Liver (tissue), 10 donors: ENCODE measurements at places on chromosomes 13 and 19.

DNA sequence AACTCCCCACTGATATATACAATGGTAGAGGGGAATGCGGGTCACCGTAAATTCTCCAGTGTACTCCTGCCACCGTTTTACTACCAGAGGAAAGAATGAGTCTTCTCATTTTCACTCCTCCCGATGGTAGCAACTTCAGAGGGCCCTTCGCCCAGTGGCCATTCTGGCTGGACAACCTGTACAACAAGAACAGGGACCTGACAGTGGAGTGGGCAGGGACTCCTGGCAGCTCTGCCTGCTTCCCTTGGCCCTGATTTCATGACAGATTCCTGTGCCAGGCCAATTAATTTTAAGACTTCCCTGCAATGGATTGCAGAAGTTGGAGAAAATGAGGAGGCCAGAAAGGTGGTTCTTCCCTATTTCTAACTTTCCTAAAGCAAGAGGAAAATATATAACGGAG, 148.9 kb downstream of the GPC6 start:
- H3K4me3 ChIP-seq: no peak overlapping the region
- H3K36me3 ChIP-seq: no peaks in the 10 kb centered on the region
- H3K27me3 ChIP-seq: no peaks in the 10 kb centered on the region

DNA sequence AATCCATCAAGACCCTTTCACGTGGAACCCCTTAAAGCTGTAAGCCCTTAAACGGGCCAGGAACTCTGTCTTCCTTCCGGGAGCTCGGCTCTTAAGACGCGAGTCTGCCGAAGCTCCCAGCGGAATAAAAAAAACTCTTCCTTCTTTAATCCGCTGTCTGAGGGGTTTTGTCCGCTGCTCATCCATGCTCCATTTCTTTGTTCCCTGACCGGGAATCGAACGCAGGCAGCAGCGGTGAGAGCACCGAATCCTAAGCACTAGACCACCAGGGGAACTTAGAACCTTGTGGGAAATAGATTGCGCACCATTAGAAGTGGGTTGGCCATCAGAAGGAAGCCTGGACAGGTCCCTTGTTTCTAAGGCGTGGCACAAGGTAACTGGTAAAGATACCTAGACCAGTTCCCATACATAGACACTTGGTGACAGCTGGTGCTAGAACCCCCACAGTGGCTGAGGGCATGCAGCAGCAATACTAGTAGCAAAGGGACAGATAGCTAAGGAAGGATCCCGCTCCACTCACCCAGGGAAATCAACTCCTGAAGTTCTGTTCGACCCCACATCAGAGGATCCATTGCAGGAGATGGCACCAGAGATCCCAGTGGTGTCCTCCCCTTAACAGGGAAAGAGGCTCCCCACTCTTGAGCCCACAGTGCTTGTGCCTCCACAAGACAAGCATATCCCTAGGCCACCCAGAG, 1.5 kb upstream of the RGCC start:
- DNase-seq: no peak
- H3K4me3 ChIP-seq: no peak overlapping the region
- no peak overlapping the region for H3K27ac ChIP-seq
- no peaks in the 10 kb centered on the region for H3K36me3 ChIP-seq
- H3K27me3 ChIP-seq: no peaks in the 10 kb centered on the region

GRCh38 chr13:33571618-33572017, 246.3 kb upstream of the RFC3 start:
- H3K27ac ChIP-seq: no peak overlapping the region
- H3K27me3 ChIP-seq: no peaks in the 10 kb centered on the region
- no peak for DNase-seq
- H3K4me3 ChIP-seq: no peak overlapping the region

- H3K4me1 ChIP-seq: peaks cover 14% of the 10 kb centered on the region
- no peaks in the 10 kb centered on the region for H3K27me3 ChIP-seq
- H3K4me3 ChIP-seq: no peak overlapping the region
- no peak overlapping the region for H3K27ac ChIP-seq
- no peak for DNase-seq
These were observed 465.6 kb downstream of the ITGBL1 start for GRCh38 chr13:101917833-101918661.

DNA sequence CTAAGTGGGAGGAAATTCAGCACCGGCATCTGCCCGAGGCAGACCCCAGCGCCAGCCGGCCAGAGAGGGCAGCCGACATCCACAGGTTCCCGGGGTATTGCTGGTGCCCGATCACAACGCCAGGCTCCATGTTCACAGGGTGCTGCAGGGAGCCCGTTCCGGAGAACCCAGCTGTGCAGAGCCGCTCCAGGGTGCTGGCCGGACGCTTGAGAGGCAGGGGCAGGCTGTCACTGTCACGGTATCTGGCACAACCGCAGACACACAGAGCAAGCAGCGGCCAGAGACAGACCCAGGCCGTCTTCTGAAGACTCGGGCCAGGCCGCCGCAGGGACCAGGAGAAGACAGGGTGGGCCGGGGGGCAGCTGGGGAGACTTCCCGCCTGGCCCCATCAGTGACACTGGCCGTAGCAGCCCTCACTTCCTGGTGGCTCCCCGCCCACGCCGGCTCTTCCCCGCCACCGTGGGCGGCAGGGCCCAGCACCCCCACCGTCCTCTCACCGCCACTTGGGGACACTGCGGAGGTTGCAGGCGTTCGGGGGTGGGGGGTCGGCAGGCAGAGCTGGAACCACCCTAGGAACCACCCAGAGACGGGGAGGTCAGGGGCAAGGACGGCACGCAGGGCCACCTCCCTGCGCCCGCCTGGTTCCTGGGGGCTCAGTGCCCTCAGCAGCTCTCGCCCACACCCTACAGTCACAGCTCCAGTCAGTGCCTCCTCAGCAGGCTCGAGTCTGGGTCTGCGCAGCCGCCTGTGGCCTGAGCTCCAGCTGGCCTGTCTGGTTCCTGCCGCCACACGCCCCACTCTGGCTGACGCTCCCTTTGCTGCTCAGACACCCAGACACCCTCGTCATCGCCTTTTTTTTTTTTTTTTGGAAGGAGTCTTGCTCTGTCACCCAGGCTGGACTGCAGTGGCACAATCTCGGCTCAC, 3.8 kb downstream of the RNF126 start:
- DNase-seq: no peak
- peaks cover 62% of the 10 kb centered on the region for H3K4me1 ChIP-seq
- H3K27ac ChIP-seq: peak overlapping the region; percentile 89
- no peaks in the 10 kb centered on the region for H3K36me3 ChIP-seq
- H3K4me3 ChIP-seq: peak overlapping the region; percentile 16

DNA sequence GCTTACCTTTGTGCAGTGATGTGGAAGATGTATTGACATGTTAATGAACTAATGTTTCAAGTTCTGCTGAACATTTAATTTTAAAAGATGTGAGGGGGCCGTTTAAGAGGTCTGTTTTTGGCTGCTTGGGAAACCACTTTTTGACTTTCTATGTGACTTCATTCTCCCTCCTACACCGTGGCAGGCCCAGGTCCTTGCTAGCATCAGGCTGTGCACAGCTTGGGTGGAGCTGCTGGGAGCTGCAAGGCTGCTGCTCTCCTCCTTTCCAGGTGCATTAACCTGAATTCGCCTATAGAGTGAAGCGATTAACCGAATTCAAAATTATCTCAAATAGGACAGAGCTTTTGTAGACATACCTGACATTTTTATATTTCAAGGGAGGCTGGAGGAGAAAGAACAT, 249.1 kb downstream of the FGF14 start:
- no peak overlapping the region for H3K27ac ChIP-seq
- DNase-seq: no peak
- H3K27me3 ChIP-seq: no peaks in the 10 kb centered on the region
- no peaks in the 10 kb centered on the region for H3K4me1 ChIP-seq

DNA sequence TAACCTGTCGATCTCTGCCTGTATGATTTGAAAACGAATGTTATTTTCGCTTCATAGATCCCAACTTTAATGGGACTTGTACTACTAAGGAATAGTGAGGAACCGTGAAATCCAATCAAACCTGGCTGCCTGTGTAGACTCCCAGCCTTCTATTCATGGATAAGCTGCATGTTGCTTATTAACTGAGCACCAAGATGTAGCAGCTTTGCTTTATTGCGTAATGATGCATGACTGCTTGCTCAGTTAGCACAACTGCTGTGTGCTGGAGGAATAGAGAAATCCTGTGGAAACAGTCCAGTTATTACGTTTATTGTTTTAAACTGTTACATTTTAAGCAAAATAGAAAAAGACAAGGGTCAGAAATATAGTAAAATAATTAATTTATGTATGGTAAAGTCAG, 108.2 kb downstream of the SHISA2 start:
- H3K27ac ChIP-seq: no peak overlapping the region
- H3K27me3 ChIP-seq: no peaks in the 10 kb centered on the region
- H3K4me1 ChIP-seq: no peaks in the 10 kb centered on the region
- H3K36me3 ChIP-seq: no peaks in the 10 kb centered on the region

DNA sequence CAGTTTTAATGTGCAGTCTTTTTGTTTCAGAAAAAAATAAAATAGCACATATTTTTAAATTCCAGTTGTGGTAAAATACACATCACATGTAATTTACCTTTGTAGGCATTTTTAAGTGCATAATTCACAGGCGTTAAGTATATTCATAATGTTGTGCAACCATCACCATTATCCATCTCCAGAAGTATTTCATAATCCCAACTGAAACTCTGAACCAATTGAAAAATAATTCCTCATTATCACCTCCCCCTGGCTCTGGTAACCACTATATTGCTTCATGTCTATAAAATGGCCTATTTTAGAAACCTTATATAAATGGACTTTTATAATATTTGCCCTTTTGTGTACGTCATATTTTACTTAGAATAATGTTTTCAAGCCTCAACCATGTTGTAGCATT, 756.5 kb upstream of the KLHL1 start:
- H3K27ac ChIP-seq: no peak overlapping the region
- no peak overlapping the region for H3K4me3 ChIP-seq
- no peaks in the 10 kb centered on the region for H3K4me1 ChIP-seq
- DNase-seq: no peak
- no peaks in the 10 kb centered on the region for H3K36me3 ChIP-seq
